ELR (cell line): ENCODE measurements at places on chromosomes 7 and 10.

GRCh38 chr10:72690071-72690755, 1.7 kb upstream of the MCU start:
- DNase-seq = peak; percentile 21

DNA sequence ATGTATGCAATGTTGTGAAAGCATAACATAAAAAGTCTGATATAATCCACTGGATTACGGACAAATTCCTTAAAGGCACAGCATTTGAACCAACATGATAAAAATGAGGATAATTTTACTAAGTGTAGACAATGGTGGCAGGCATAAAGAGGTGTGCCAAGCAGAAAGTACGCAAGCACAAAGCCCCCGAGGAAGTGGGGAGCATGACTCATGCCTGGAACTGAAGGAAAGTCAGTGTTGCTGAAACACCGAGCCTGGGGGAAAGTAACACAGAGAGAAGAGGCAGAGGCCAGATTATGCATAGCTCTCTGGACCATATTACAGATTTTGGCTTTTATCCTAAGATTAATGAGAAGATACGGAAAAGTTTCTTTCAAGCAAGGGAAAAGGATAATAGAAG, 490.0 kb upstream of the PHF14 start:
- no peak for DNase-seq

DNA sequence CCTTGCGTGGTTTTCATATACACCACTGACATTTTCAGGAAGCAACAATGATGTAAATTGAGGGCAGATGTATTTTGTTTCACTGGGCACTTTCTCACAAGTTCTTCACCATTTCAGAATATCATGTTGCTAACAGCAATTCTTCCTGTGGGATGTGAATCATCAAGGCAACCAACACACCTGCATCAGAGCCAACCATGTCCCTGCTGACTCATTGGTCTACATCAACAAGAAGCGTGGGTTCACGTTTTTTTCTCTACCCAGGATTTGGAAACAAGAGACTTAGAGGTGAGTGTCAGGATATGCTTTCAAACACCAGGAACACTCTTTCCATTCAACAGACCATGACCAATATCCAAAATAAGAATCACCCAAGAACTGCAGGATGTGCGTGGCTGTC, 203.9 kb downstream of the TEX36 start:
- peak; percentile 1 for DNase-seq

GRCh38 chr7:29224726-29225125, 30.2 kb downstream of the CHN2 start:
- DNase-seq = peak; percentile 2

GRCh38 chr10:107342711-107343110, 178.2 kb upstream of the SORCS1 start:
- no peak for DNase-seq

- no peak for DNase-seq
Measured at GRCh38 chr10:1107679-1108078, 51.5 kb downstream of the WDR37 start.

DNA sequence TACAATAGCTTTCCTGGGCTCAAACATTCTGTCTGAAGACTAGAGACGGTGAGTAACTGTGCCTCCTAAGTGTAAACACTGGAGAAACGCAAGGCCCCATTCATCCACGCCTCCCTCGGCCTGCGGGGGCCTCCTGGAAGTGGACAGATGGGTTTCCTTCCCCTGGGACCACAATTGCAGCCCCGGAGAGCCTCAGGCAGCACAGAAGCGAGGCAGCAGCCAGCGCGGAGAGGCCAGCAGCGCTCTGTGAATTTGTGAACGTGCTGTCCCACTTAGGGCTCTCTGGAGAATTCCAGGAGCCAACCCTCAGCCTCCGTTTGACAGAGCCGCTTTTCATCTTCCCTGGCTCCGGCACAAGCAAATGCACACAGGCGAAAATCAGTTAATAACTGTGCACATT, 23.2 kb upstream of the CALN1 start:
- DNase-seq = no peak

DNA sequence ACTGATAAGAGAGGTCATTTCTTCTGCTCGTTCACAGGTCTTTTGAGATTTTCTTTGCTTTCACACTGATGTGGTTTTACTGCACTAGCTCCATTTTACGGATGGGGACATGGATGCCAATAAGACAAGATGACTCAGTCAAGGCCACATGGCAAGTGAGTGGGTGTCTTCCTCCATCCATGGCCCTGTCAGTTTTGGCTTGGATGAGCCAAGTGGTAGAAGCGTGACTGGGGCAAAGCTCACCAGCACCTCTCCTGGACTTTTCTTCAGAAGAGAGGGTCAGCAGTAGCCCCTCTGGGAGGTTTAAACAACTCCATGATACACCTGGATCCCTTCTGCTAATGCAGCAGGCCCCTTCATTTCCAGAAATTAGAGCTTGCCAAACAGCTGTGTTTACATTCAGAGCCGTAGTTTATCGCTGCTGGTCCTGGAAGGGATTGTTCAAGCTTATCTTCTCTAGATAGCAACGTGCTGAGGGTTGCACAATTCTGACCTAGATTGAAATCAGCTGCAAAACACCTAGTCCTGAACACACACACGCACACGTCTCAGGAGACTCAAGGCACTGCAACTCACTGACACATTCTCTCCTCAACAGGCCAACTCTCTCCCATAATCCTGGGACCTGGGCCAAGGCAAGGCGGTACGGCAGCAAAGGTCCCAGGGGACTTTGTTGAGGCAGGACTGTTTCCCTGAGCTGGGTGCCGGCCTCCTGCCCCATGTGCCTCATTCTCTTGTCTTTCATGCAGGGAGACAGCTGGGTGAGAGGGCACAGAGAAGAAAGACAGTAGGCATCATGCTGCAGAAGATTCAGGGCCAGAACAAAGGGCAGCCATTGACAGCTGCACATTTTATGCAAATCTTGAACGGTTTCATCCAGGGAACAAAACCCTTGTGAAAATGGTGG, 14.2 kb upstream of the PDCD4 start:
- DNase-seq = no peak

GRCh38 chr10:90417029-90417428, 440.8 kb downstream of the HTR7 start:
- DNase-seq = peak; percentile 70

DNA sequence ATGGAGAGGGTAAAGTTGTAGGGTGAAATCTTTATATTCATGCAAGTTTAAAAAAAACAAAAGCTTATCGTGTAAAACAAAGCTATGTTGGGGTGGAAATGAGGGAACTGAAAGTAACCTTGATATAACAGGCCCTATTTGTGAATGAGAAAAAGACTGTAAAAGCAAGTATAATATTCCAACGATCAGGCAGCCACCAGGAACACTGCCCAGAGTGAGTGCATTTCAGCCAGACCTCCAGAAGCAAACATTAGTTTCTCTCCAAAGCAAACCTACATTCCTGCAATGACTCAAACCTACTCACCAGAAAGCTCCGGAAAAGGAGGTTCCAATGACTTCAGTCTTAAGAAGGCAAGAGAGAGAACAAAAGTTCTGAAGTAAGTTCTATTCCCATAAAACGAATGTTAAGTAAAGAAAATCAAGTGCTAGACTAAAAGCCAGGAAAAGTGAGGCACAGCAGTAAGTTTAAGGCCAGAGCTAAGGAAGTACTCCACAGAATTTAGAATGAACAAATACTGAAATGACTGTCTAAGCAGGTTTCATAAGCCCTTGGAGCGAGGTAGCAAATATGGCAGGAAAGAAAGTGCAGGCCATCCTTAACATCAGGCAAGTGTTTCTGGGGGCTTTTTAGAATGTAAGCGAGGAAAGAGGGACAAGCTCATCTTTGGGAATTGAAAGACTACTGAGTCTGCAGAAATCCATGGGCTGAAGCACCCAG, 493.1 kb downstream of the XPNPEP1 start:
- peak; percentile 89 for DNase-seq

- DNase-seq = peak; percentile 36
Measured at GRCh38 chr7:130276796-130277762, 10.4 kb downstream of the CPA2 start.

DNA sequence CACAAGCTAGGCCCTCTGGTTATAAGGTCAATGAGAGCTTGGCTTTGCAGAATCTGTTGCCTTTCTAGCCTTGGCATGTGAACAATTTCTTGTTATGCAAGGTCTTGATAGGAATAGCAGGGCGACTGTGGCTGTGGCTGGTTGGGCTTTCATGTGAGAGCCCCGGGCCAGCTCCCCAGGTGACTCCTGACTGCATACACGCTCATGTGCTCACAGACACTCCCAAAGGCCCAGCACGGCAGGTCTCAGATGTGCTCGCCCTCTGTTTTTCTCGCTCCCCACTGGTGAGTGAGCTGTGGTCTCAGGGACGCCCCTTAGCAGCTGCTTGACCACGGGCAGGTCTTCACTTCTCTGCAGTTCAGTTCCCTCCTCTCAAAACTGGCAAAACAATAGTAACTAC, 37.1 kb upstream of the ZNF32 start:
- DNase-seq = no peak

DNA sequence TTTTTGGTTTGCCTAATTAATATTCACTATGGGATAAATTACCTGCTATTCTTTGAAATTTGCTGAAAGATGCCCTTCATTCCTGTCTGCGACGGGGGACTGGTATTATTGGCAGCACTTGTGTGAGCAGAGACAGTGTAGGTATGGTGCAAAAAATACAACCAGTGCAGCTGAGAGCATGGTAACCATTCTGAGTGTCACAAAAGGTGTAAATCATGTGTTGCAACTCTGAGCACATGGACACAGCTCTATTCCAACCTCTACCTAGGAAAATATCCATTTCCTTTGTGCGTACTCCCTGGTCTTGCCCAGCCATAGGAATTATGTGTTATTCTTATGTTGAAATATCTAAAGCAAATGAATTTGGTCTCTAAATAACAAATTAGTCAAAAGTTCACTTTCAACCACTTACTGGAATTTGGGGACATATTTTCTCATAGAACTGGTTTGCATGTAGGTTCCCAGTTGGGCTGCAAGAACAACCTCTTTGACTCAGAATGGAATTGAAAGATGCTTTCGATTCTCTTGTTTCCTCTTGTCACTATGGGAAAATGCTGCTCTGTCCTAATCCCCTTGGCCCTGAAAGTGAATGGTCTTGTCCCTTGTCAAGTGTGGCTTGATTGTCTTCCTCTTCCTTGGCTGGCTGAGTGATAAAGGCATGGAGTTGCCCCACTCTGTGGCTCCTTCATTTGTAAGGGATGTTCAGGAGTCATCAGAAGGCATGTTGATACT, 57.0 kb downstream of the CELF2 start:
- DNase-seq = no peak

DNA sequence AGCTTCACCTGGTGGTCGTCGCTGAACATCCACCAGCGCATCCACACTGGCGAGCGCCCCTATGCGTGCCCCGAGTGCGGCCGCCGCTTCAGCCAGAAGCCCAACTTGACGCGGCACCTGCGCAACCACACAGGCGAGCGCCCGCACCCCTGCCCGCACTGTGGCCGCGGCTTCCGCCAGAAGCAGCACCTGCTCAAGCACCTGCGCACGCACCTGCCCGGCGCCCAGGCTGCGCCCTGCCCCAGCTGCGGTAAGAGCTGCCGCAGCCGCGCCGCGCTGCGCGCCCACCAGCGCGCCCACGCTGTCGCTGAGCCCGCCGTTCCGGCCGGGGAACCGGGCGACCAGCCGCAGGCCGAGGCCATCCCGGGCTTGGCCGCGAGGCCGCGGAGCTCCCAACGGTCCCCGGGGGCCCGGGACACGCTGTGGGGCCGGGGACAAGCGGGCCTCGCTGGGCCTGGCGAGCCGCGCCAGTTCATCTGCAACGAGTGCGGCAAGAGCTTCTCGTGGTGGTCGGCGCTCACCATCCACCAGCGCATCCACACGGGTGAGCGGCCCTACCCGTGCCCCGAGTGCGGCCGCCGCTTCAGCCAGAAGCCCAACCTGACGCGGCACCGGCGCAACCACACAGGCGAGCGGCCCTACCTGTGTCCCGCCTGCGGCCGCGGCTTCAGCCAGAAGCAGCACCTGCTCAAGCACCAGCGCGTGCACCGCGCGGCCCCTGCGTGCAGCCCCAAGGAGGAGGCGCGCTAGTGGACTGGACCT, 18.4 kb downstream of the ZNF775 start:
- DNase-seq = no peak

DNA sequence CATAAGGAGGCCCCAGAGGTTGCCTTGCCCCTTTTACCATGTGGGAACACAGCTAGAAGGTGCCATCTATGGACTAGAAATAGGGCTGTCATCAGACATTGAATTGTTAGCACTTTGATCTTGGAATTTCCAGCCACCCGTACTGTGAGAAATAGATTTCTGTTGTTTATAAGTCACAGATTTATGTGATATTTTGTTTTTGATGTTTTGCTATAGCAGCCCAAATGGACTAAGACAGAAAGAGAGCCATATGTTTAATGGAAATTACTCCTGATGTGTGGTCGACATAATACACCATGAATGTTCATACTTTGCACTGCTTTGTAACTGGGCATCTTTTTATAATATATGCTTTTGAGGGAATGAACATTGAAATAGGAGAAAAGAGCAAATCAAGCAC, 302.2 kb downstream of the BBS9 start:
- no peak for DNase-seq

DNA sequence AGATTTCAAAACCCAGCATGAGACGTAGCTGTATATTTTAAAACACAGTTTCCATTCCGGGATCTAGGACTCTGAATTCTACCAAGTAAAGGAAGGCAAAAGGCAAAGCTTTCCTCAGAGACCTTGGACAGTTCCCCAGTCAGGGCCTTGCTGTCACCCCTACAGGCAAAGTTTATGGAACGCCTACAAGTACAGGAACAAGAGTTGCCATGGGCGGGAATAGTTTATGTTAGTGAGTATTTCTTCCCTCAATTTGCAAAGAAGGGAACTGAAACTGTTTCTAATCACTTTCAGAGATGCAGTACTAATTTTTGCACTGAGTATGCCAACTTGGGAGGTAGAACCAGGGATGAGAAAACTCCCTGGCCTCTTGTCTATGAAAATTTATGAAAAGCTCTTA, 68.2 kb upstream of the LRGUK start:
- DNase-seq = no peak

GRCh38 chr10:75071756-75072155, 39.7 kb upstream of the SAMD8 start:
- no peak for DNase-seq

DNA sequence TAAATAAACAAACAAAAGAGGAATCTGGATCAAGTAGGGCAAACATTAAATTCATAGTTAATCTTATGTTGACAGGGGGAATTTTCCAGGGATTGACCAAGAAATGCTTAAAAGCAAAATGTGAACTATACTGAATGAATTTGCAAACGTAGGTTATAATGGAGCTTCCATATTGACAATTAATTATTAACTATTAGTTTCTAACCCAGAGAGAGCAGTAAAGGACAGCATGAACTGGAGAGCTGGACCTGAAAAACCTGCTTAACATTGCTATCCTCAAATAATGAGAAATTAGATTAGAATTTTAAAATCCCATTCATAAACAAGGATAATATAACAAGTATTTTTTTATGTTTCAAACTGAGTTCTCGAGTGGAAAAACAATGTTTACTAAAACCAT, 1089.6 kb downstream of the DNAJB9 start:
- DNase-seq = no peak

DNA sequence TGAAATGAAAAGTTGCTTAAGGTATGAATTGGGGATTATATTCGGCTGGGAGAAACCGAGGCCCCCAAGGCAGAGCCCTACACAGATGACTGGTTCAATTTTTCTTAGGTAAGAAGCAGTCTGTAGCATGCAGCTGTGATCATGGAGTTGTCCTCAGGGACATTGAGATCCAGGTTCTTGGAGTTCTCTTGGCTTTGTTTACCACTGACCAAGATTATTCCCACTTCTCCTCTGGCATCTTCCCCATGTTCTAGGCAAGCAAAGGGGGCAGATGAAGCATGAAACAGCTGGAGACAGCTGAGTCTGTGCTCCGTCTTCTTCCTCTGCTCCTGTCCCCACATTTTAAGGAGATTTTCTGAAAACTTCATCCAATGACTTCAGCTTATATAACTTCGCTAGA, 129.5 kb upstream of the BMPER start:
- DNase-seq = no peak
